ENCODE measurements at places on chromosomes 5 and 9. TPM values are rescaled to one million over a fixed set of nuclear protein-coding genes. Genes with fewer than 3 reads are reported as not detected.

GRCh38 chr5:142385194-142385593, 60.4 kb upstream of the SPRY4 start:
- no peak for DNase-seq

- no peak for DNase-seq
These were observed 107.1 kb upstream of the FTMT start for GRCh38 chr5:121744577-121744976.

DNA sequence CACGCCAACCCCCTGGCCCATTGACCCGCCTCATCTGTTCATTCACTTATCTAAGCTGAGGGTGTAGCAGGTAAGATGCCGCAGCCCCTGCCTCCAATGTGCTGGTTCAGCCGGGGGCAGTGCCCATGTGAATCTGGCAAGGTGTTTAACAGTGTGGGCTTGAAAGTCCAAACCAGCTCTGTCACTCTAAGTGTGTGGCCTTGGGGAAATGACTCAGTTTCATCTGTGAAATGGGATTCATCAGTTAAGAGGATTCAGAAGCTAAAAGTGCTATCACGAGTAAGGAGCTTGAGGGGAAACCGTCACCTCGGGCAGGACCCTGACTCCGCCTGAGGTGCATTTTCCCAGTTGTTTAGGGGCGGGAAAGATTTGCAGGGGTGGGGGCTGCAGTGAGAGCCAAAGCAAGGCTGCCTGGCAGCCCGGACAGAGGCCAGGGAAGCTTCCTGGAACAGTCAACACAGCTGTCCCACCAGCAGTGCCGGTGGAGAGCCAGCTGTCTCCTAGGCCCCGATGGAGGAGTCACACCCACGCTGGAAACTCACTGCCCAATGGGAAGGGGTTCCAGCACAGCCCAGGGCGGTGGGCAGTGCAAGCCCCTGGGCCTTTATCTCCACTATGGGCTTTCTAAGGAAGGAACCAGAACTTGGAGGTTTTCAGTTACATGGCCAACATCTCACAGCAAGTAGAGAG, 9.7 kb upstream of the URM1 start:
- DNase-seq: no peak

- no peak for DNase-seq
These were observed 7.5 kb upstream of the ZNF367 start for GRCh38 chr9:96425500-96426169.

- peak; percentile 78 for DNase-seq
These were observed 3.8 kb downstream of the IRX1 start for GRCh38 chr5:3599226-3600105.

DNA sequence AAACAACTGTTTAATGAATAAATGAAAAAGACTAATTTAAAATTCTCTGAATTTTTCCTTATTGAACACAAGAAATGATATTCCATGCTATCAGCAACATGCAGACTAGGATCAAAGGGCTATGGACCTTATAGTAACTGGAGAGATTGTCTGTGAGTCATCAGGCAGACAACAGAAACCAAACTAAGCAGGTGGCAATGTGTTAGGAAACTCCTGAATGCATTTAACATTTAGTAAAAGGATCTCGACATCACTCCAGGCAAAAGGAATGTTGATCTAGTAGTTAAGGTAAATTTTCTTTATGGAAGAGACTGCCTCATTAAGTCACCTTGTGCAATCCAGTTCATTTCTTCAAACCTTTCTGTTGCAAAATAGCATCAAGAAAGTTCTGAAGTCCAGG, 58.4 kb downstream of the ARL15 start:
- no peak for DNase-seq

GRCh38 chr9:10434412-10434811, 178.4 kb downstream of the PTPRD start:
- DNase-seq: no peak

DNA sequence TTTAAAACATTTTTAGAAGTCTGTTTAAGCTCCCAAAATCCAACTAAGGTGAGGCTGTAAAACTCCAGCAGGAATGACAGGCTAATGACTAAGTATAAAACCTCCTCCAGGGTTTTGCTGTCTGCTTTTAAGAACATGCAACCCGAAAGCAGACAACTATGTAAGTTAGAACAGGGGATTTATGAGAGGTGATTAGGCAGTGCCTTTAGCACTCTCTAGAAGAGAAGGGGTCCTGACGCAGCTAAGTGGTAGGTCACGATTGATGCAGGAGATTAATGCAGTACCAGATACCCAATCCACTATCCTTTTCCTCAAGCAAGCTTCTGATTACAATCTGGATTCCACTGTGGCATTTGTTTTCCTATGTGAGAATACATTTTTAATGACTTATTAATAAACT, 25.9 kb downstream of the HOMER1 start:
- DNase-seq: no peak

DNA sequence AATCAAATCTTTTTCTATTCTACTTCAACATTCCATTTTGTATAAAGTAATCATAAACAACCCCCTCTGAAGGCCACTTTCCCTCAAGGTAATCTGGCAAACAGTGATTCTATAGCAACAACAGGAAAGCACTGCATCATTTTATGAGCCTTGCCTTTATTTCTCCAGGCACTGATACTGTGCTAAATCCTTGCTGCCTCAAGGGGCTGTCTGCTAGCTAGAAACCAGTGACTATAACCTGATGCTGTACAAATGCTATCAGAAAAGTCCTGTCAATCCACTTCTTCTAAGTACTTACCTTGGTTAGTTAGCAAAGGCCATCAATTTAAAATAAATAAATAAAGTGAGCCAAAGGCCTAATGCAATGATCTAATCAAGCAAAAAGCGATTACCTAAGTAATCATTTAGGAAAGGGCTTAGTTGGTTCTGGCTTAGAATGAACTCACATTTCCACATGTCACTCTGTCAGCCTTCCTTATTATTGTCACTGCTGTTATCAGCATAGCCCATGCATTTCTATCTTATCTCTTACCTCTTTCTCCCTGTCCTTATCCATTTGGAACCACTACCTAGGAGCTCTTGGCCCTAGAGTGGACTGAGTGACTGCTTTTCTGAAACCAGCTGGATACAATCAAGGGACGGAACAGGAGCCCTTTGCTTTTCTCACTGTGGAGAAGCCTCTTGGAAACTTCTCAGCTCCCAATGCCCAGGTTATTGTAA, 246.1 kb upstream of the MEF2C start:
- no peak for DNase-seq

- DNase-seq: no peak
These were observed 79.7 kb upstream of the ZNF366 start for GRCh38 chr5:72586788-72587530.

DNA sequence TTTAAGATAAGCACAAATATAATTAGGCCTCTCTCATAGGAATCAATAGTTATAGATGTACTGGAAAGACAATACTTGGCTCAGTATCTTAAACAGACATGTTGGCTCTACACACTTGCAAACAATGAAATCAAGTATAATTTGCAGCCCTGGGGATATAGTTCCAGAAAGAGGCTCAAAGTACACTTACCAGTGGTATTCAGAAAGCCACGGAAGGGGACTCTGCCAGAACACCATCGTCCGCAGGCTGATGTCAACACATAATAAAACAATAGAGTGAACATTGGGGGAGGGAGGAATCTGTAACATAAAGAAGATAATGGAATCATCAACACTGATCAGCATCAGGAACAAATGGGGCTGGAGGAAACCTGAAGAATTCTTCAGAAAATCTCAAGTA, 31.2 kb upstream of the EBF1 start:
- DNase-seq: no peak

DNA sequence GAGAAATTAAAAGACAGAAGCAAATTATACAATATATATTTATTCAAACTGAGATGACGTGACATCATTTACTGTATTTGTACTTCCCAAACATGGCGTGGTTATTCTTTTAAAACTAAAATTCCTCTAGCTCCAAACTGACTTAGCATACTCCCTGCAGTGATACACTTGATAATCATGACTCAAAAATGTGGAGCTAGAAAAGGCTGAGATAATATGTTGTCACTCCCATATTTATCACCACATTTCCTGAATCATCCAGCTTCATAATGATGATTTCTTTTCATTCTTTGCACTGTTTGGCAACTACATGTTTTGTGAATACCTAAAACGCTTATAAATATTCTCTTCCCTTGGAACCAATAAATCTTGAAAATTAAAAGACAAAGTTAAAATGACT, 341.0 kb downstream of the EBF1 start:
- DNase-seq: no peak

- DNase-seq: no peak
These were observed 145.6 kb downstream of the MUSK start for GRCh38 chr9:110814159-110814558.

DNA sequence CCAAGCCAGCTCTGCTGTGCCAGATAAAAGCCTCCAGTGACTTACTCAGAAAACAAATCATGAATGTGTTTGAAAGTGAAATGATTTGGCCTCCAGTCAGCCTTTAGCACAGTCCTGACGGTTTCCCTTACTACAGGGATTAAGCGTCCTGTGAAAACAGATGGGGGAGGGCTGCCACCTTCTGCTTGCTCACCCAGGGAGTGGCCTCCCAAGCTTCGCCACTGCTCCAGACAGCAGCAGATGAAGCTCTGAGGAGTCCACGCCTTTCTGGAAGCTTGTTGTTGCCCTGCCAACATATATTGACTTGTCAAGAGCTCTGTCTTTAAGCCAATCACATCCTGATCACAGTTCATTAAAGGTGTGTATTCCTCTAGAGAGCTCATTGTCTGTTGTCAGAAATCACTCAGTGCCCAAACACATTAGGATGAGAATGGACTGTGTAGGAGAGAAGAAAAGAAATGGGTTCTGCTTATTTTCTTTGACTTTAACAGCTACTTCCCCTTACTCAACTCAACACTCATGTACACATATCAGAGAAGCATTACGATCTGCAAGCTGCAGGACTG, 4.9 kb upstream of the FYB1 start:
- peak; percentile 66 for DNase-seq

DNA sequence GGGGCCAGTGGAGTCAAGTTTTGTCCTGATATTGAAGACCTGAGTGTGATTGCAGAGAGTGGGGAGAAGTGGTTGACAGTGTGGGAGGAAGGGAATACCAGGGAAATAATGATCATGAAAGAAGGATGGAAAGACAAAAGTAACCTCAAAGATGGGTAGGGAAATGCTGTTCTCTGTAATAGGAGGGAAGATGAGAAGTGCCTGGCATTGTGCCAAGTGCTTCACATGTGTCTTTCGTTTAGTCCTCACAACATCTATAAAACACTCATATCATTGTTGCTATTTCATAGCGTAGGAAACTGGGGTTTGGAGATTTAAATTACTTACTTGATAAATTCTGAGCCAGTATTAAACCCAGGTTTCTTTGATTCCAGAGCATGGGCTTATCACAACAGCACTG, 472.3 kb downstream of the LRRC70 start:
- DNase-seq: no peak

DNA sequence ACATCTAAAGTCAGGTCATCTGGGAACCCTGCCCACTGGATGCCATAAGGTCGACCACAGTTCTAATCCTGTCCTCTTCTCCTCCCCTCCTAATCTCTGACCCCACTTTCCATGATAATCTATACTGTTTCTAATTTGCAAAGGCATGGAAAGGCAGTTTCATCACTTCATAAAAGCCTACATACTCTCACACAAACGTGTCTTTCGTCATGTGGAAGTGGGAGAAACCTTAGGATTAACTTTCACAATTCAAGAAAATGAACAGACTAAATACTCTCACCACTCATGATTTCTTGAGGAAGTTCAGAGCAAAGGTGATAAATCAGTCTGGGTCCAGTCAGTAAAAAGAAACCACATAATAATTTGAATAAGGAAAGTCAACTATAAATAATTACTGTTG, 5.5 kb downstream of the FANCC start:
- DNase-seq: no peak

GRCh38 chr5:66553916-66554575, 42.1 kb upstream of the MAST4 start:
- DNase-seq: no peak

GRCh38 chr5:86929123-86929766, 311.5 kb downstream of the COX7C start:
- DNase-seq: no peak

DNA sequence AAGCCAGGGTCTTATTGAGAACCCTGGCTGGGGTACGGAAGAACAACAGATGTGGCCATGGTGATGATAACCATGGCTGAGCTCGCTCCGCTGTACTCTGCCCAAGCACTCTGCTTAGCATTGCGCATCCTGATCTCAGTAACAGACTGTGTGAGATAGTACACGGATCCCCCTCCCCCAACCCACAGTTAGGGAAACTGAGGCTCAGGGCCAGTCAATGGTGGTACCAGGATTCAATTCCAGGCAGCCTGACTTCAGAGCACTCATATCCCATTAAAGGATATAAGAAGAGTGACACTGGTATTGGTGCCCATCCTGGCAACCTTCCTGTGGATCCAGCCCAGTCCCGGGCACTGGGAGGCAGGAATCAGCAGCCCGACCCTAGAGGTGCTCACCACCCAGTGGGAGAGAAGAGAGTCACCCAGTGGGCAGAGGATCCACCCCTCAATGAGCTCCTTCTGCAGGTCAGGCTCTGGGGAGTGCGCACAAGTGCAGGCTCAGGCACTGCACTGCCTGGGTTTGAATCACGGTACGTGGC, 26.5 kb upstream of the KIF12 start:
- DNase-seq: no peak

DNA sequence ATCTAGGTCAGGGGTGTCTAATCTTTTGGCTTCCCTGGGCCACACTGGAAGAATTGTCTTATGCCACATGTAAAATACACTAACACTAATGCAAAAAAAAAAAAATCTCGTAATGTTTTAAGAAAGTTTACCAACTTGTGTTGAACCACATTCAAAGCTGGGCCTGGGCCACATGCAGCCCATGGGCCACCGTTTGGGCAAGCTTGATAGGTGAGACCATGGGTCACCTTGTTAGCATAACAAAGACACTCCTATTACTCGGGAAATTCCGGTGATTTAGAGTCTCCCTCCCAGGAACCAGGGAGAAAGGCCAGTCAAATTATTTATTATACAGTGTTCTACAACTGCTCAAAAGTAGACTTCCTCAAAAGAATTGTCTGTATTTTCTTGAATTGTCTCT, 12.7 kb downstream of the RECK start:
- DNase-seq: no peak

- DNase-seq: no peak
These were observed 100.7 kb downstream of the PAM start for GRCh38 chr5:102855681-102856388.

GRCh38 chr5:16464664-16465543, 696 bp downstream of the ZNF622 start:
- peak; percentile 42 for DNase-seq

- peak; percentile 56 for DNase-seq
These were observed 89.7 kb upstream of the CCNG1 start for GRCh38 chr5:163347671-163348070.

DNA sequence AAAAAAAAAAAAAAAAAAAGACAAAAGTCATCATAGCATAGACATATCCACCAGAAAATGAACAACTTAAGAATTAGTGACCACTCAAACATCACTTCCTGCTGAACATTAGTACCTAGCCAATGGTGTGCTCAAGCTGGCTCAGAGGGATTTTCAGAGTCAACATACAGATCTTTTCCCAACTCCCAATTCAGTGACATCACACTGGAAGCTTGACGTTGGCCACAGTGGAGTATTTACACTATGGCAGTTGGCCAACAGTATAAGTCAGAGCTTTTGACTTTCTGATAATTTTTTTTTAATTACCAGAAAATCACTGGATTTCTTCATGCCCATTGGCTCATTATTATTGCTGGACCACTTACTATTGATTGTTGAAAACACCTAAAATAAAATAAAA, 383.5 kb downstream of the ARHGEF28 start:
- DNase-seq: no peak

- DNase-seq: no peak
These were observed 6.4 kb upstream of the ANKRD31 start for GRCh38 chr5:75243100-75243499.

Gene ROR2
- total RNA-seq: 51.1 TPM

Gene ANAPC2
- 72.9 TPM for total RNA-seq

Gene MSX2
- not detected for total RNA-seq

Gene ARL14EPL
- not detected for total RNA-seq

Gene SLC45A2
- 0.76 TPM for total RNA-seq

Gene PCDHGA10
- total RNA-seq: 16.6 TPM

Gene CAVIN4
- 32.9 TPM for total RNA-seq
